Transverse colon (tissue), 4 donors: ENCODE measurements at places on chromosomes 2 and 18. TPM values are rescaled to one million over a fixed set of nuclear protein-coding genes. Genes with fewer than 3 reads are reported as not detected.
A peak's percentile ranks its signal among the peaks of the same experiment; 100 is the strongest.

The PTPRN gene
- total RNA-seq: 2.0 TPM

The PCARE gene
- under 0.01 TPM for total RNA-seq

The SRSF7 gene
- 108 TPM for total RNA-seq

The PROM2 gene
- total RNA-seq: 46.6 TPM

The IGFBP5 gene
- total RNA-seq: 167 TPM

The RAPGEF4 gene
- 1.4 TPM for total RNA-seq

The EPB41L3 gene
- 97.3 TPM for total RNA-seq

- peak; percentile 26 for DNase-seq
- no peaks in the 10 kb centered on the region for H3K27me3 ChIP-seq
- no peak overlapping the region for H3K4me3 ChIP-seq
- H3K27ac ChIP-seq: no peak overlapping the region
These were observed 82.2 kb downstream of the SOCS6 start for GRCh38 chr18:70370762-70371733.

DNA sequence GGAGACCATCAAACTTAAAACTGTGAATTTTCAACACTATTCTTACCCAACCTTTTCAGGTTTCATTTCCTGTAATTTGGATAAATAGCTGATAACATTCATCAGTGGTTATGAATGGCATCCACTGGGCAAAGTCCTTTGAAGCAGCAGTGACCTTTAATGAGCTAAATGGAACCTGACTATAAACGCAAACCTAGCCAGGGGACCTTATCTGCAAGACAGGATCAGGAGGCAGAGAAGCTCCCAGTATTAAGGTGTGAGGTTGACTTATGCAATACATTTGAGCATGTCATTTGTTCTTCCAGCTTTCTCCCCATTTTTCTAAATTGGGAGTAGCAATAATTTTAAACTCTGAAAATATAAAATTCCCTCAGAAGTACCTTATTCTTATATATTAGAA, 38.4 kb downstream of the CREG2 start:
- H3K4me1 ChIP-seq: no peaks in the 10 kb centered on the region
- DNase-seq: no peak
- H3K27ac ChIP-seq: no peak overlapping the region
- H3K4me3 ChIP-seq: no peak overlapping the region
- H3K27me3 ChIP-seq: no peaks in the 10 kb centered on the region

- no peak overlapping the region for H3K27ac ChIP-seq
- no peak overlapping the region for H3K4me3 ChIP-seq
- no peaks in the 10 kb centered on the region for H3K27me3 ChIP-seq
These were observed 11.7 kb downstream of the PROC start for GRCh38 chr2:127429844-127430425.

- no peaks in the 10 kb centered on the region for H3K4me1 ChIP-seq
- H3K27me3 ChIP-seq: no peaks in the 10 kb centered on the region
- peak overlapping the region; percentile 52 for H3K27ac ChIP-seq
- H3K36me3 ChIP-seq: no peaks in the 10 kb centered on the region
- H3K4me3 ChIP-seq: no peak overlapping the region
- peak; percentile 44 for DNase-seq
These were observed 188.1 kb downstream of the ARL4C start for GRCh38 chr2:234308813-234309195.

DNA sequence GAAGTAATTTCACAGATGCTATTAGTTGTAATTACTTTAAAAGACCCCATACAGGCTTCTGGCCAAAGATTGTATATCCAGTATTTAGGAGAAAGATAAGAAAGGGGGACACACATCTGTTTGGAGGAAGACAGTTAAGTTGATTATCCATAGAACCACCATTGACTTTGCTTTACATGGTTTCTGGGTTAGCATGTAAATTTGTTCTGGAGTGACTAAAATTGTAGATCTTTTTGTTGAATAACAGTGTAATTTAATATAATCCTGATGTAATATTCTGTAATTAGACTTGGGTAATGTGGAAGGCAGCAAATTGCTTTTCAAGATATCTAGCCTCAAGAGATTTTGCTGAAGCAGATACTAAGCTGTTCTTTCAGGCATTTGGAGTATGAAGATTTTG, 17.2 kb downstream of the COMMD1 start:
- no peak for DNase-seq
- H3K27ac ChIP-seq: no peak overlapping the region
- no peak overlapping the region for H3K4me3 ChIP-seq
- H3K36me3 ChIP-seq: no peaks in the 10 kb centered on the region
- no peaks in the 10 kb centered on the region for H3K4me1 ChIP-seq

DNA sequence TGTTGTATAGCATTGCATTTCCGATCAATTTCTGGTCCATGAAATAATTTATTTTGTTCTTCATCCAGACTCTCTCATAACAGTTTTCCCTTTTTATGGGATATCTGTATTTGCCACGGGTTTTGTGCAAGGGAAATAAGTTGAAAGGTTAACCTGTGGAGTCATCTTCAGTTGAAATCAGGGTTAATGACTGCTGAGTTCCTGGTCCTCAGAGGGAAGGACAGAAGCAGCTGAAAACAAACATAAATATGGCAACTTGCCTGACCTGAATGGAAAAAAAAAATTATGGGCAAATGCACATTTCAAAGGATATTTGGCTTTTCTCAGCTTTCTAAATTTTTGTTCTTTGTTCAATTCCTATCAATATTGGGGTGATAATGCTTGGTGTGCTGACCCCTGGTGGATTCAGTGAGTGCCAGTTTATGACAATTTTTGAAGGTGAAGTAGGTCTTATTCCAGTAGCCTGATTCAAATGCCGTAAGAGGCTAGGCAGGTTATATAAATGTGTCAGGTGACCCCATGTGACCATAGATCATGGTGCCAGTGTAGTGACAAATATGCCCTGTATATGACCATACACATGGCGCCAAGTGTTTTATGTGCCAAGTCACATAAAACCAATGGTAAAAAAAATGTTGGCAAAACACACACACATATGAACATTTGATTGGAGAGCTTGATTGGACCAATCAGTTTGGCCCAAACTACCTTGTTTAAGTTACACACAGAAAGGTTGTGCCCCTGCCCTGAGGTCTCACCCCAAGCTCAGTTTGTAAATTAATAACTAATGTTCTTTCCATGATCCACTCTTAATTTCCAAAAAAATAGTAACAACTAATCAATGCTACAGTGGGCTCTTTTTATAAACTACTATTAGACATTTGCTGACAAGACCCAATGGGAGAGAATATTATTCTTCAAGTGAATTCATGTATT, 47.6 kb upstream of the FAM124B start:
- no peak overlapping the region for H3K4me3 ChIP-seq
- no peak for DNase-seq
- H3K36me3 ChIP-seq: no peaks in the 10 kb centered on the region
- no peak overlapping the region for H3K27ac ChIP-seq
- H3K27me3 ChIP-seq: no peaks in the 10 kb centered on the region

GRCh38 chr2:71898375-71898774, 249.3 kb downstream of the CYP26B1 start:
- no peaks in the 10 kb centered on the region for H3K4me1 ChIP-seq
- DNase-seq: no peak
- H3K27ac ChIP-seq: no peak overlapping the region
- no peaks in the 10 kb centered on the region for H3K36me3 ChIP-seq
- no peaks in the 10 kb centered on the region for H3K27me3 ChIP-seq
- no peak overlapping the region for H3K4me3 ChIP-seq

DNA sequence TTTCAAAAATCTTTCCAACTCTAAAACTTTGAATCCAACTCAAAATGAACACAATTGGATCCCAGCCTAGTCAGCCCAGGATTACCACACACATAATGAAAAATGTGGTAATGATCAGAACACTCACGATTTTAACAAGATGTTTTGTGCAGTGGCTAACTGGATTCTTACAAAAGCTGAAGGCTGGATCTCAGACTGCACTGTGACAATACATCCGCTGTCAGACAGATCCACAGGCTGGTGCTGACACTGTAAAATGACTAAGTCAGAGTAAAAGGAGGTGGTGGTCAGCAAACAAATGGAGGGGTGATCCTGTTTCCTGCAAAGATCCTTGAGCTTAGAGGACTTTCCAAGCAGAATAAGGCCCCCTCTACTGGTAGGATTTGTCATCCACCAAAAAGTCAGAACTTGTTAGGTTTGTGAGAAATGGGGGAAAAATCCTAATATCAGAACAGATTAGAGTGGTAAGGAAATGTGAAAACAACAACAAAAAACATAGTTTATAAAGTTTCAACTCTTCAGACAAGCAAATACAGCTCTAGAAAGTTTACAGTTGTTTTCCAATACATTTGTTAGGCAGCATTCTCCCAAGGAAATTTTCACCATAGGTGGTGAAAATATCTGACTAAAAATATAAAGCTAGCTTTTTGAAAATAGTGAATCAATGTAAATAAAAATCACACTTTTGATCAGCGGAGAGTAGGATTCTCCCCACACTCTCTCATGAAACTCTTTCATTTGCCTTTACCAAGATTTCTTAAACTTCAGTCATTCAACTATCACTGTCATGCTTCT, 211.9 kb downstream of the AGPS start:
- no peak overlapping the region for H3K4me3 ChIP-seq
- H3K27ac ChIP-seq: peak overlapping the region; percentile 36
- no peaks in the 10 kb centered on the region for H3K27me3 ChIP-seq
- no peaks in the 10 kb centered on the region for H3K36me3 ChIP-seq
